ENCODE measurements at places on chromosomes 16 and 17.

GRCh38 chr16:7090628-7091115 lies 242.0 kb upstream of the RBFOX1 start:
- no peak for DNase-seq

GRCh38 chr17:42313389-42313772 lies 25.1 kb downstream of the STAT5A start:
- DNase-seq, result no peak

- DNase-seq, result no peak
Observed at GRCh38 chr16:12311309-12311708, 334.8 kb downstream of the SNX29 start.

GRCh38 chr17:73683771-73684170 lies 39.5 kb upstream of the SDK2 start:
- DNase-seq, result no peak

- DNase-seq, result no peak
Observed at GRCh38 chr16:25228372-25228771, 11.6 kb downstream of the AQP8 start.

DNA sequence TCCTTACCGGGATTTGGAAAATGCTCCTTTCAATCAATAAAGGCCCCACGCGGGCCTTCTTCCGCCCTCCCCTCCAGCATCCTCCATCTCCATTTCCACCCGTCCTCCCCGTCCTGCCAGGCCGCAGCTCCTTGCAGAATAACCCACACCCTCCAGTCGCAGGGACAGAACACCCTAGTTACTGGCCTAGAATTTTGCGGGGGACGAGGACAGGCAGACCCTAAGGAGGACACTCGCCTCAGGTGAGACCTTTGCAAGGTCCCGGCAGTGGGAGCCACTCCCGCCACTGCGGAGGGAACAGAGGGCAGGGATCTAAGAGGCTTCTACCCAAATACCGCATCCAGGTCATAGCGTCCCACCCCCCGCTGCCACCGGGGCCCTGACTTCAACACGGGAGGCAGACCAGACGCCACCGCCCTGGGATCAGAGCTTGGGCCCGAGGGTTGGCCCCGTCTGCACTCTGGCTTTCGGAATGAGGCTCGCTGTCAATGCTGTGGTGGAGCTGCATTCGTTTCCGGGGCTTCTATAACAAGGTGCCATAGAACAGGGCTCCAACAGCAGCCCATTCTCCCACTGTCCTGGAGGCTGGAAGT lies 26.8 kb downstream of the SLC25A10 start:
- DNase-seq, result no peak

DNA sequence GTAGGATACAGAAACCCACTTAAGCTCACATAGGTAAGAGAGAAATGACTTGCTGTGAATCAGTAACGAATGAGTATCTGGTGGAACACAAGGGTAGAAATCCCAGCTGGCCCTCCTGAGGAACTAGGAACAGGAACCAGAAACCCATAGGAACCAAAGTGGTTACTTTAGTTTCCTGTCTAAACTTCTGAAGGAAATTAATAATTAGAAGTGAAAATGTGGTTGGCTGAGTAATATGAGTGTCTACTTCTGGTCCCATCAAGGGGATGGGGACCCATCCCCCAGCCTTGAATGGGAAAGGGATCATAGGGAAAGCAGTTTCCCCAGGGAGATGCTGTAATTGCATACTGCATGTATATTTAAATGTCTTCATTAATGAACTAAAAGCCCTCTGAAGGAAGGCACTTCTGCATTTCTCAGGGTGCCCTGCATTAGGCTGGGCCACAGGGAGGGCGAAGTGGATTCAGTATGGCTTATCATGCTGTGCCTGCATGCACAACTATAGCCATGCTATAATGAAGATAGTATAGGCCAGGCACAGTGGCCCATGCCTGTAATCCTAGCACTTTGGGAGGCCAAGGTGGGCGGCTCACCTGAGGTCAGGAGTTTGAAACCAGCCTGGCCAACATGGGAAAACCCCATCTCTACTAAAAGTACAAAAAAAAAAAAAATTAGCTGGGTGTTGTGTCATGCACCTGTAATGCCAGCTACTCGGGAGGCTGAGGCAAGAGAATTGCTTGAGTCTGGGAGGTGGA lies 45.6 kb downstream of the CYB5B start:
- no peak for DNase-seq

DNA sequence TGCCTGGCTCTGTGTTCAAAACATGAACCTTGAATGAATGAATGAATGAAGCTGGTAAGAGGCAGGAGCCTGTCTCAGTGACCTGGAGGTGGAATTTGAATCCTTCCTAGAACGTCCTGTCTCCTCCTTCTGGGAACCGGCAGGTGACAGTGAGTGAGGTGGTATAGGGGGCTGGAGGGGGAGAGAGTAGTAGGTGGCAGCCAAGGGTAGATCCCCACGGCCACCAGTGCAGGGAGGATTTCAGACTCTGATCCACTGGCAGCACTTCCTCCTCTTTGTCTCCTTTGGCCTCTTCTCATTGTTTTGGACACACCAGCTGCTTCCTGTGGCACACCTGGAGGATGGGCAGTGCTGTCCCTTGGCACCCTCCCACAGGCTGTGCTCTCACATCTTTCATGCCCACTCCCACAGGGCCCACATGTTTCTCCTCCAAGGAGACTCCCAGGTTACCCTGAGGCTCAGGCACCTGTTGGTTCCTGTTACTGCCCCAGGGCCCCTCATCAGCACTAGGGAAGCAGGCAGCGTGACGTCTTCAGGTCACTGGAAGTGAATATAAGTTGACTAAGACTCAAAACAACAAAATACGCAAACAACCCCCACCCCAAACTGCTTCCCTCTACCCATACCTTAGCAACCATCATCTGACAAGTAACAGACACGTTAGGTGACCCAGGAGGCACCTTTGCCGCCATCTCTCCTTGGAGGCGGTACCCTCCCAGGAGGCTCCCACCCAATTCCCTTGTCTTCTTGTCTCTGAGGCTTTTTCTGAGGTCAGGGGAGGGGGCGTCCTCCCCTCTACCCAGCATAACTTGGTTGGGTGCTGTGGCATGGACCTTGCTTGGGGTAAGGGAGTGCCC lies 84.6 kb downstream of the N4BP1 start:
- no peak for DNase-seq

- no peak for DNase-seq
Observed at GRCh38 chr17:66652840-66653507, 181.9 kb upstream of the CACNG5 start.

DNA sequence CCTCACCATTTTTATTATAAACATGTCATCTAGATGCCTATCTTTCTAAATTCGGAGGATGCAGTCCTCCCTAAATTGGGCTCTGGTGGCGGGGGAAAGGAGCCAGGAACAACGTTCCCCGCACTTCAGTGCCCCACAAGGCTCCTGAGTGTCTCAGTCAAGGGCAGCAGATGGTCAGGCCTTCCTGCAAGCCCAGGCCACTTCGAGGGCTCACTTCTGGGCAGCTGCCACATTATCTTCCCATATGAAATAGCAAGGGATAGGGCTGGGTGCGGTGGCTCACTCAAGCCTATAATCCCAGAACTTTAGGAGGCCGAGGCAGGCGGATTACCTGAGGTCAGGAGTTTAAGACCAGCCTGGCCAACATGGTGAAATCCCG lies 32.3 kb downstream of the FBXO31 start:
- DNase-seq, result no peak

DNA sequence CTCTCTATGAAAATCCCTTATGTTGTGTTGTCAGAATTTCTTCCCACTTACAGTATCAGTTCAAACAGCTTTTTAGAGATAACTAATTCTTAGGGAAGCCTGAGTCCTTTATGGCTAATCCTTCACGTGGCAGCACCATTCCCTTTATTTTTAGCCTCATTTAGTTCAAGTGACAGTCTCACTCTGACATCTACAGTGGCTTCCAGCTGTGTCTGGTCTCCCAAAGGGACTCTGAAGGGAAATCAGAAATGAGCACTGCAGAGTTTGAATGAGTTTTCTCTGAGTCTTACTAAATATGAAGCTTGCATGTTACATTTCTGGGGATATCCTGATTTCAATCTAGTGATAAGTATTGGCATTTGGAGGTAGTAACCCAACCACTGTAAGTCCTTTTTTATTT lies 1104.1 kb downstream of the CDH11 start:
- no peak for DNase-seq

GRCh38 chr16:14444979-14445810 lies 184.9 kb downstream of the PARN start:
- DNase-seq, result no peak

GRCh38 chr17:36182176-36183000 lies 6.0 kb upstream of the TBC1D3B start:
- no peak for DNase-seq

DNA sequence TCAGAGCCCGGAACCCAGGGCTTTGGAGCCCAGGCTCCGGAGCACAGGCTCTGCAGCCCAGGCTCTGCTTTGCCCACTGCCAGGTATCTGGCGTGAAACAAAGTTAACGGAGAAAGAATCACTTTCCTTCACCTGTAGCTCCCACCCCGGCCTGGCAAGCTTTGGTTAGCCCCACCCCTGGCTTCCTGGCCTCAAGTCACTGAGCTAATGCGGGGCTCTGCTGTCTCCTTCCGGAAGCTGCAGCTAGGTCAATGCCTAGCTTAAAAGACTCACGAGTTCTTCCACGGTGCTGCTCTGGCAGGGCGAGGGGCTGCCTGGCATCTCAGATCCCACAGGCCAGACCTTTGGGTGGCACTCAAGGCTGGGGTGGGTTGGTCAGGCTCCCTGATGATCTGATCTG lies 21.1 kb upstream of the SPPL2C start:
- DNase-seq, result no peak

DNA sequence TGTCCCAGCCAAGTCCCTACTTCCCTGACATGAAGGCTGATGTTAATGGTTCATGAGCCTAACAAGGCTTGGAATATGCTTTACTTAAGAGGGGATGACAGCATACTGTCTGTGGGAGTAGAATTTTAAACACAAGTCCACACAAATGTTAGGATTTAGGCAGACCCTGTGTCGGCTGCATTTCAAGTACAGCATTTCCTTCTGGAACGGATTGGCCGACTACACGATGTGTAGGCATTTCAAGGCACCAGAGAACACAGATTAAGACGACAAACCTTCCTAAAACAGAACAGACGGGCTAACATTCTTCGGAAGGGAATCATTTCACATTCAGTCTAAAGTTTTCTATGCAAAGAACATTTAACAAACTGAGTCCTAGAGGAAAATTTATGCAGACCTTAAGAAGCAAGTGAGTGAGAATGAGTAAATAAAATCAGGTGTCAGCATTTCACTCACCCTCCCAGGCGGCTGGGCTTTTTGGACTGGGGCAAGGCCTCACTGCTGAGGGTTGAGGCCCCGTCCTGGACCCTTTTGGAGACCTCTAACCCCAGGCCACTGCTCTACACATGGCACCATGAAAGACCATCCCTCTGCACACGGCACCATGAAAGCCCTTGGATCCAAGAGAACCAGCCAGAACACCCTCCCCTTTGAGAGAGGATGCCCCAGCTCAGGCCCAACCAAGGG lies 67.5 kb downstream of the SMPD3 start:
- DNase-seq, result no peak

DNA sequence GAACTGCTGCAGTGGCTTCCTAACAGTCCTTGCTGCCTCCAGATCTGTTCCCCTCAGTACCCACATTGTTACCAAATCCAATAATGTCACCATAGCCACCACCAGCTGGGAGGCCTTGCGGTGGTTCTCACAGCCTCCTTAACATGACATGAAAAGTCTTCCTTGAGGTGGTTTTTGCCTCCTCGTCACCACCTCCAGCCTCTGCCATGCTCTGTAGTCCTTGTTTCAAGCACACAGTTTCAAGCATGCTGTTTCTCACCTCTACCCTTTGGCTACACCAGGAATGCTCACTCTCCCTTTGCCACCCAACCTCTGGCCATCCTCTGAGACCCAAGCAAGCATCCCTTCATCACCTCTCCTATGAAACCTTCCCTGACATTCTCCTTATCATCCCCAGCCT lies 47.2 kb downstream of the DNAH9 start:
- no peak for DNase-seq

DNA sequence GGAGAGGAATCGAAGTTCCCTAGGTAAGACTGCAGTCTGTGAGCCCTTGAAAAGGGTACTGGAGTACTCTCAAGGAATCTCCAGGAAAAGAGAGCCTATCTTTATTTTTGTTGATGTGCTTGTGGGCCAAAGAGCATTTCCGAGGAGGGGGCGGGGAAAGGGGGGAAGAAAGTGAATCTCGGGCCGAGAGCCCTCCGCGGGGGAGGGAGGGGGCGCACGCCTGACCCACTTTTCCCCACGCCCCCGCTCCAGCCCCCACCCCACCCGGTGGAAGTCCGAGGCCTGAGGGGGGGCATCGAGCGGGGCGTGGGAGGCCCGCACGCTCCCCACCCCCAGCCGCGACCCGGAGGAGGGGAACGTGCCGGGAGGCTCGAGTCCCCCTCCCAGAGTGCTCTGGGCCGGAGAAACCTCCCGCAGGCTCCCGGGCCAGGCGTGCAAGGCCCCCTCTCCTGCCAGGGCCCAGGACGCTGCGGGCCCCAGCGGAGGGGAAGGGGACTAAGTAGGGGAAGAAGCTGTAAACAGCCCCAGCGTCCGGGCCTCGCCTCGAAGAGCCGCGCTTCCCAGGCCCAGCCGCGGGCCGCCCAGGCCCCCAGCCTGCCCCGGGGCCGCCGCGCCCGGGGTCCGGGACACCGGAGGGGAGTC lies 444 bp downstream of the HELZ start:
- DNase-seq, result no peak

DNA sequence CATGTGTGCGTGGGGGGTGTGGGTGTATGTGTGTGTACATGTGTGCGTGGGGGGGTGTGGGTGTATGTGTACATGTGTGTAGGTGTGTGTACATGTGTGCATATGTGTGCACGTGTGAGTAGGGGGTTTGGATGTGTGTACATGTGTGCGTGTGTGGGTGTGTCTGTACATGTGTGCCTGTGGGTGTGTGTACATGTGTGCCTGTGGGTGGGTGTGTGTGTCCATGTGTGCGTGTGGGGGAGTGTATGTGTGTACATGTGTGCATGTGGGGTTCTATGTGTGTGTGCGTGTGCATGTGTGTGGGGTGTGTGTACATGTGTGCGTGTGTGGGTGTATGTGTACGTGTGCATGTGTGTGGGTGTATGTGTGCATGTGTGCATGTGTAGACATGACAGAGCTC lies 129.1 kb downstream of the C16orf95 start:
- no peak for DNase-seq

DNA sequence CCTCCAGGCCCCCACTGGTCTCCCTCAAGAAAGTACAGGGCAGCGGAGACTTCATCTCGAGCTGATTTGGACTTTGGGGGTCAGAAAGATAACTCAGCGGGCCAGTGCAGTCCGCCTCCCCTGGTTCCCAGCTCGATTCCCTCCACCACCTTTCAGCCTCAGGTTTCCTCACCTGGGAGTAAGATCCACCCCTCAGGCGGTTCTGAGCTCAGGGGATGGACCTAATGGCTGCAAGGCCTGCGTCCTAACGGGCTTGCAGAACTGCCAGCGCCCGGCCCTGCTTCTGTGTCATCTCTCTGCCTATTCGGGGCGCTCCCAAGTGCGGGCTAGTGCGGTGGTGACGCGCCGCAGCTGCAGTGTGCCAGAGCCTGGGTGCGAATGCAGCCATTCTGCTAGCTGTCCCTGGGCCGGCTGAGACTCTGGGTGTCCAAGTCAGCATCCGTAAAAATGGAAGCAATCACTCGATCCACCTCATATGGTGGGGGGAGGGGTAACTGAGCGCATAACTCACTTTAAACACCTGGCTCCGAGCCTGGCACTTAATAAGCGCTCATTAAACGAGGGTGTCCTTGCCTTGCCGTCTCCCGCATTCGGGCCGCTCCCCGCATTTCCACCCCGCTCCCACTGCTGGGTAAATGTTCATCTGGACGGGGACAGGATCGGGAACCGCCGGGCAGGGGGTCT lies 129.6 kb upstream of the LHX1 start:
- DNase-seq, result no peak

GRCh38 chr17:57458718-57459285 lies 202.5 kb downstream of the MSI2 start:
- no peak for DNase-seq
